Stomach (tissue), 19 donors: ENCODE measurements at places on chromosomes 12 and 14. TPM values are rescaled to one million over a fixed set of nuclear protein-coding genes. Genes with fewer than 3 reads are reported as not detected.

KRT1 gene
- not detected for total RNA-seq

KLRB1 gene
- total RNA-seq = not detected

IAPP gene
- not detected for total RNA-seq

KRT2 gene
- total RNA-seq = not detected

KRT6A gene
- total RNA-seq = 11.9 TPM

PTGES3 gene
- 43.3 TPM for total RNA-seq

TAS2R7 gene
- not detected for total RNA-seq

- no peak for DNase-seq
- no peaks in the 10 kb centered on the region for H3K36me3 ChIP-seq
- no peak overlapping the region for H3K4me3 ChIP-seq
- no peaks in the 10 kb centered on the region for H3K27me3 ChIP-seq
- peaks cover 7% of the 10 kb centered on the region for H3K4me1 ChIP-seq
- peak overlapping the region; percentile 47 for H3K27ac ChIP-seq
Measured at GRCh38 chr14:82388488-82388887, 854.8 kb upstream of the SEL1L start.

DNA sequence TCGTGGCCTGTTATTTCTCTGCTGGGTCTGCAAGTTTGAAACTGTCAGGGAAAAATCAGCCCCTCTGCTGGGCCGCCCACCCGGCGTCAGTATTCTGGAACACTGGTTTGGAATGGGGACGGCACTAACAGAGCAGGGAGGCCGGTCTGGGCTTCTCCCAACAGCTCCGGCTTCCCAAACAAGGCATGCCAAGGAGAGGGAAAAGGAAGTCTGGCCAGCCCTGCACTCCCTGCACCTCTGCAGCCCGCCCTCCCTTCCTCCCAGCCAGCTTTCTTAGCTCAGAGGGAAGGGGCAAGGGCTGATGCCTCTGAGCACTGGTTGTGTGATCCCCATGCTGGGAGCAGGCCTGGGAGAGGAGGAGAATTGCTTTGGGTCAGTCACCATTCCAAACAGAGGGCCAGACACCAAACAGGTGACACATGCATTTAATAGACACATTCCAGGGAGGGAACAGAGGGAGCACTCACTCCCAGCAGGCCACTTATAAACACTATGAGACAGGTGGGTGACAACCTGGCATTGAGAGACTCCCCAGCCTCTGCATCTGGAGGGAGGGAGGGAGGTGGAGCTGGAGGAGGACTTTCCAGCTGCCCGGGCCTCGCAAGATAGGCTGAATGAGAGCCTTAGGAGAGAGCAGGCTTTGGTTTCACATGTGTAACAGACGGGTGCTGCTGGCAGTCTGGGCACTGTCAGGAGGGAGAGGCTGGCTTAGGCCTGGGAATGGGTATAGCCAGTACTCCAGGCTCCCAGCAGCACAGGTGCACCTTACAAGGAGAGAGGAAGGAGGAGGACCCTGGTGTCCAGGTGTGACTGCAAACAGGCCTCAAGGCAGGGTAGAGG, 10.3 kb downstream of the KRT75 start:
- peaks cover 16% of the 10 kb centered on the region for H3K4me1 ChIP-seq
- peak; percentile 62 for DNase-seq
- H3K36me3 ChIP-seq = no peaks in the 10 kb centered on the region

- no peak overlapping the region for H3K4me3 ChIP-seq
- no peak for DNase-seq
- H3K27me3 ChIP-seq = no peaks in the 10 kb centered on the region
- H3K27ac ChIP-seq = no peak overlapping the region
Measured at GRCh38 chr12:25811656-25812126, 146.8 kb upstream of the RASSF8 start.

DNA sequence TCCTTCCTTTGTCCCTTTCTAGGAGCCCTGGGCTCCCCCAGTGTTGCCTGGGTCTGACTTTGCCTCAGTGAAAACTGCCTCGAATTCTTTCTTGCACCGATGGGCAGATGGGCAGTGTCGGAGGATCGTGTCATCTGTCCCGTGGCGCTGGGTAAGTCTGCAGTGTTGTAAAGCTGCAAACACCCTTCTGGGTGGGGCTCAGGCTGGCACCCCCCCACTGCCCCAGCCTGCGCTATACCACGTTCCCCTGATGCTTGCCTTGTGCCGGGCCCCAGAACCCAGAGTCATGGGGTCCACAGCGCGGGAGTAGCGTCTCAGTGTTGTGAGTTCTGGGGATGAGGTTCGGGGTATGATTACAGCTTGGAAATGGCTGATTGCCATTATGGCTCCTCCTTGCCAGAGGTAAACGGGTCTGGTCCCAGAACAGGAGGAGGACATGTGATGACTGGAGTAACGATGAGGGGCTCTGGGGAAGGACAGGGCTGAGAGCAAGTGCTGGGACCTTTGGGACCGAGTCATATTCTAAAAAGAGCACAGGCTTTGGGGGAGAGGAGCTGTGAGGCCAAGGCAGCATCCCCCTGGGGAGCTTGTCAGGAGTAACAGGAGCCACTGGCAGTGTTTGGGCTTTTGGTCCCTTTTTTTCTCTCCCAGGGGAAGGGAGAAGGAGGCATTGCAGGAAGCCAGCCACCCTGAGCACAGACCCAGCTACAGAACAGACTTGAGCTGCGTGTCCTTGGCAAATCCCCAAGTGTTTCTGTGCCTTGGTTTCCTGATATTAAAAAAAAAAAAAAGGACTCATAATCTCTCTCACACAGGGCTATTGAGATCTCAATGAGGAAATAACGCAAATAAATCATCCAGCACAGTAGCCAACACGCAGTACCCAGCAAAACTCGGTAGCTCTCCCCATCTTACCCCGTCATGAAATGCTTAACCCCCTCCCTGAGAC, 4.3 kb downstream of the RTL1 start:
- peak; percentile 67 for DNase-seq
- no peak overlapping the region for H3K4me3 ChIP-seq
- no peak overlapping the region for H3K27ac ChIP-seq
- H3K4me1 ChIP-seq = peaks cover 5% of the 10 kb centered on the region
- H3K36me3 ChIP-seq = no peaks in the 10 kb centered on the region
- H3K27me3 ChIP-seq = peaks cover 89% of the 10 kb centered on the region

- no peaks in the 10 kb centered on the region for H3K27me3 ChIP-seq
- H3K4me1 ChIP-seq = peaks cover 13% of the 10 kb centered on the region
- no peak overlapping the region for H3K4me3 ChIP-seq
- H3K36me3 ChIP-seq = no peaks in the 10 kb centered on the region
- peak; percentile 73 for DNase-seq
Measured at GRCh38 chr14:91004987-91005386, 55.5 kb downstream of the RPS6KA5 start.

DNA sequence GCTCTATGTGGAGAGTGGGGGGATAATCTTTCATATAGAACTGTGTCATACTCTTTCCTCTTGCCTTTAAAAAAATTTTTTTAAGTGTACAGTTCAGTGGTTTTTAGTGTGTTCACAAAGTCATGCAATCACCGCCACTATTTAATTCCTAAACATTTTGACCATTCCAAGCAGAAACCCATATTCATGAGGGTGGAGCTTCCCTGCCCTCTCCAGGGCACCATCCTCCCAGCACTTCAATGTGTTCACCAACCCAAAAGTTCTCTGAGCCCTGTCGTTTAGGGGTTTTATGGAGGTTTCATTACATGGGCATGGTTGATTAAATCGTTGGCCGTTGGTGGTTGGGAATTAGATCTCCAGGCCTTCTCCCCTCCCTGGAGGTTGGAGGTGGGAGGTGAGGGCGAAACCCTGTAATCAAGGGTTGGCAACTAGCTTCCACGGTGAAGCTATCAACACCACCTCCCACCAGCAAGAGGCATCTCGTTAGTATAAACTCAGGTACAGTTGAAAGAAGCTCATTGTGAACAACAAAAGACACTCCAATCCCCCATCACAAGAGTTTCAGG, 42.8 kb upstream of the WNK1 start:
- no peak overlapping the region for H3K27ac ChIP-seq
- no peaks in the 10 kb centered on the region for H3K36me3 ChIP-seq
- no peak for DNase-seq
- H3K27me3 ChIP-seq = no peaks in the 10 kb centered on the region
- H3K4me1 ChIP-seq = no peaks in the 10 kb centered on the region

DNA sequence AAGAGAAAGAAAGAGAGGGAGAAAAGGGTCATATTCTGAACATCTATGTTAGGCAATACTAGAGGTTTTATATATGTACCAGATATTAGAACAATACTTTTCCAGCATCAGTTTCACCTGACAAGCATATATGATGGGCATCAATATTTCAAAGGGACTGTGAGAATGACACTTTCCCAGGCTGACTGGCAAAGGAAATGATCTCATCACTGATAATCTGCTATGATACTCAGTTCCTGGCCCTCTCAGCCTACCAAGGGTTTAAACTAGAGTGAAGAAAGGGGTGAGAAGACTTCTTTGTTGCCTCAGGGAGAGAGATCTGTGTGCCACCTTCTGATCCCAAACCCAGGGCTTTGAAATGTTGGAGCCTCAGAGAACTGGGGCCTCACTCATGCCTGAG, 183.5 kb downstream of the TTC8 start:
- H3K4me3 ChIP-seq = no peak overlapping the region
- H3K27me3 ChIP-seq = no peaks in the 10 kb centered on the region
- no peaks in the 10 kb centered on the region for H3K36me3 ChIP-seq
- no peak for DNase-seq
- no peak overlapping the region for H3K27ac ChIP-seq

GRCh38 chr14:92513966-92514843, 624 bp downstream of the RIN3 start:
- H3K27me3 ChIP-seq = peaks cover 20% of the 10 kb centered on the region
- H3K36me3 ChIP-seq = no peaks in the 10 kb centered on the region
- peak overlapping the region; percentile 69 for H3K4me3 ChIP-seq
- H3K27ac ChIP-seq = peak overlapping the region; percentile 90

DNA sequence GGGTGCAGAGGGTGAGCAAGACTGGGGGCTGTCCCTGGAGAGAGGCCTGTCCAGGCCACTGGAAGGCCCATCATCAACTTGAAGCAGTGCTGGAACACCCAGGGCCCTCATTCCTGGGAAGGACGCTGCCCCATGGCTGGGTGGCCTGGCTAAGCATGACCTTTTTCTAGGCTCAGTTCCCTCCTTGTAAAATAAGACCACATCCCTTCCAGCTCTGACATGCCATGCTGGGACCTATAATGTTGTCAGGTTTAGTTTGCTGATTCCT, 62.8 kb downstream of the SYNE3 start:
- H3K27me3 ChIP-seq = no peaks in the 10 kb centered on the region
- peaks cover 3% of the 10 kb centered on the region for H3K4me1 ChIP-seq
- no peak overlapping the region for H3K4me3 ChIP-seq
- peaks cover 64% of the 10 kb centered on the region for H3K36me3 ChIP-seq
- no peak overlapping the region for H3K27ac ChIP-seq

DNA sequence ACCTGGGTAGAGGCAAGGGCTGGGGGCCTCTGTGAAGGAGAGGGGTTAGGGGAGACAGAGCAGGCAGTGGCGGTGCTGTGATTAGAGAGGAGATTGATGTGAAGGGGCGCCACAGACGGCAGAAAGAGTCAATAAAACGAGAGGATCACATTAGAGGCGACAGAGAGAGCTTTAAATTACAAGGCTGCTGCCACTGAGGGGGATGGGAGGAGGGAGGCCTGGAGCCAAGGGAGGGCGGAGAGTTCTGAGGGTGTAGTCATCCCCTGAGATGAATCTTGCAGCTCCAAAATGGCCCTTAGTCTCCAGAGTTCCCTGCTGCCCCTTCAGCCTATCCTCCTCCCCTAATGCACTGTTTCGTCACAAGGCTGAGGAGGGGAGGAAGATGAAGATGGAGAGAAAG, 12.8 kb downstream of the ZFHX2 start:
- no peak overlapping the region for H3K27ac ChIP-seq
- no peak for DNase-seq
- no peaks in the 10 kb centered on the region for H3K27me3 ChIP-seq
- H3K36me3 ChIP-seq = peaks cover 4% of the 10 kb centered on the region
- no peak overlapping the region for H3K4me3 ChIP-seq
- H3K4me1 ChIP-seq = peaks cover 10% of the 10 kb centered on the region

DNA sequence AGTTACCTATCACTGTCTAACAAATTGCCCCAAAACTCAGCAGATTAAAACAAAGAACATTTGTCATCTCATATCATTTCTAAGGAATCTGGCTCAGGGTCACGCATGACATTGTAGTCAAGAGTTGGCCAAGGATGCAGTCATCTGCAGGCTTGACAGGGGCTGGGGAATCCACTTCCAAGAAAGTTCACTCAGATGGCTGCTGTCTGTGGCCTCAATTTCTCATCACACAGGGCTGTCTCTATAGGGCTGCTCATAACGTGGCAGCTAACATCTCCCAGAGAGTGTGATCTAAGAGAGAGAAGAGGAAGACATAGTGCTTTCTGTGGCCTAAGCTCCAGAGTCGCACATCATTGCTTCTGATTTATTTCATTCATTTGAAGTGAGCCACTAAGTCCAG, 17.0 kb upstream of the IL22 start:
- H3K4me1 ChIP-seq = no peaks in the 10 kb centered on the region
- DNase-seq = no peak
- no peaks in the 10 kb centered on the region for H3K36me3 ChIP-seq
- no peak overlapping the region for H3K27ac ChIP-seq

GRCh38 chr14:91883753-91884152, 16.4 kb upstream of the TC2N start:
- no peak overlapping the region for H3K4me3 ChIP-seq
- H3K4me1 ChIP-seq = peaks cover 2% of the 10 kb centered on the region
- no peaks in the 10 kb centered on the region for H3K27me3 ChIP-seq
- H3K27ac ChIP-seq = peak overlapping the region; percentile 37
- DNase-seq = no peak

DNA sequence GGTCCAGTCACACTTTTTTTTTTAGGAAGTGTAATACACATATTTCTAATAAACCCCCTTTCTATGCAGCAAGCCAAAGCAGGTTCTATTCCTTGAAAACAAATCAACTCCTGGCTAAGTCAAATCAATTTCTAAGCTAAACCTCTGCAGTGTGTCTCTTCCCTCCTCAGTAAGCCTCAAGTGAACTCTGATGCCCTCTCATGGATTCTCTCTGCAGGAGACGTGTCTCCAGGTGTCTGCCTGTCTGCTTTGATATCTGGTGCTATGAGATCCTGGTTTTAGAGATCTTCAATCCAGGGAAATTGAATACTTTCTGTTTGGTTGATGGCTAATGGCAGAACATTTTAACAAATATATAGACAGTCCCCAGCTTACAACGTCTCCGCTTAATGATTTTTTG, 791.7 kb downstream of the AACS start:
- H3K27ac ChIP-seq = no peak overlapping the region
- no peaks in the 10 kb centered on the region for H3K4me1 ChIP-seq
- no peaks in the 10 kb centered on the region for H3K36me3 ChIP-seq
- DNase-seq = no peak

DNA sequence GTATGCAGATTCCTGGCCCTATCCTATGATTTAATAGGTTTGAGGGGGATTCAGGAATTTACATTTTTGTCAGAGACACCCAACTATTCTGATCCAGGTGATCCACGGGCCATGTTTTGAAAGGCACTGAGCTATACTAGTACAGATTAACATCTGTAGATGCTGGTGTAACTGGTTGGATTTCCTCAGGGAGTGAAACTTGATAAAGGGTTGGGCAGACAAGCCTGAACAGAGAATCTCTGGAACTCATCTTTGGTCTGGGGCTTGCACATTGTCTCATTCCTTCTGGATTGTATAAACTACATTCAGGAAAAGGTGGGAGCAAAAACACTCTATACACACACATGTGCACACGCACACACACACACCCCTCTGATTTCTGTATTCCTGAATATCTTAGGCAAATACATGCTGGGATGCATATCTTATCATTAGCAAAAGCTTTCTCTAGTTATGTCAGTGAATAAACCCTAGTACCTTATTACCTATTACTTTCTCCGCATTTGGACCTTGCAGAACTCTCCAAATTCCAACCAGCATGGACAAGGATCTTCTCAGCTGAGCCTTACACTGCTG, 104.6 kb downstream of the SLC38A1 start:
- H3K4me3 ChIP-seq = no peak overlapping the region
- H3K27ac ChIP-seq = no peak overlapping the region
- no peaks in the 10 kb centered on the region for H3K27me3 ChIP-seq

- H3K27ac ChIP-seq = no peak overlapping the region
- peak; percentile 6 for DNase-seq
- no peak overlapping the region for H3K4me3 ChIP-seq
- H3K36me3 ChIP-seq = no peaks in the 10 kb centered on the region
Measured at GRCh38 chr14:37697489-37698121, 102.2 kb downstream of the TTC6 start.
